ENCODE measurements at places on chromosomes 16 and 17. TPM values are rescaled to one million over a fixed set of nuclear protein-coding genes. Genes with fewer than 3 reads are reported as not detected.

GRCh38 chr17:17681187-17681743, at the start of gene RAI1:
Gene RAI1 (plus strand): TSS chr17:17681458. CDS start chr17:17792949, 111,491 bp downstream.
- peak; percentile 84 for DNase-seq
- H3K4me3 ChIP-seq, result peak within 1 kb of the TSS; percentile 88
- H3K27me3 ChIP-seq, result peaks cover 3% of the 10 kb centered on the region
- no peaks in the 10 kb centered on the region for H3K36me3 ChIP-seq

GRCh38 chr16:73813527-73813926, 483.1 kb upstream of the PSMD7 start:
- H3K4me3 ChIP-seq, result no peak overlapping the region
- H3K36me3 ChIP-seq, result no peaks in the 10 kb centered on the region
- no peaks in the 10 kb centered on the region for H3K4me1 ChIP-seq
- H3K27ac ChIP-seq, result no peak overlapping the region
- DNase-seq, result no peak

Gene TBC1D3K
- not detected for total RNA-seq

Gene TNFRSF13B
- 0.52 TPM for total RNA-seq

Measured in activated naive CD8-positive, alpha-beta T cell treated with anti-CD3 and anti-CD28 coated beads for 36 hours (primary cell).